ENCODE measurements at places on chromosomes 12 and 14. TPM values are rescaled to one million over a fixed set of nuclear protein-coding genes. Genes with fewer than 3 reads are reported as not detected.

The BEGAIN gene
- total RNA-seq: 0.18 TPM

The ARHGEF40 gene
- total RNA-seq: 71.9 TPM

The PTHLH gene
- total RNA-seq: 1.6 TPM

The RAB15 gene
- 3.8 TPM for total RNA-seq

The ARG2 gene
- total RNA-seq: 0.74 TPM

The PROX2 gene
- not detected for total RNA-seq

The TAS2R43 gene
- 1.3 TPM for total RNA-seq

The TMEM253 gene
- total RNA-seq: 0.27 TPM

The VRTN gene
- total RNA-seq: not detected

The OR9K2 gene
- total RNA-seq: not detected

The ENDOU gene
- total RNA-seq: not detected

The CCDC184 gene
- 1.1 TPM for total RNA-seq

The ALDH2 gene
- total RNA-seq: 23.1 TPM

The ANO2 gene
- total RNA-seq: not detected
